ENCODE measurements at places on chromosomes 12 and 14.

DNA sequence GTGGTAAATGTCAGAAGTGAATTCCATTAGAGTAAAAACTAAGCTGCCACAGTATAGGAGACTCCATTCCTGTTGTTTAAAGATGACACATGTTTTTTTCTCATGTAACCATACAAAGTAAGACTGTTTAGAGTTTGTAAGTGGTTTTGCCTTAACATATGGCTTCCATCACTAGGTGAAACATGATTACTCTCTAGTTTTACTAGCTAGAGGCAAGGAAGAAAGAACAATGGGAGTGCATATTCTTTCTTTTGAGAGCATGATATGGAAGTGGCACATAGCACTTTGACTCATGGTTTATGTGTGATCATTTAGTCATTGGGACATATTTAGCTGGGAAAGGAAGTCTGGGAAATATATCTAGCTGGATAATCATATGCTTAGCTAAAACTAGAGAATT, 7.7 kb downstream of the ATF7IP start:
- no peak for DNase-seq

DNA sequence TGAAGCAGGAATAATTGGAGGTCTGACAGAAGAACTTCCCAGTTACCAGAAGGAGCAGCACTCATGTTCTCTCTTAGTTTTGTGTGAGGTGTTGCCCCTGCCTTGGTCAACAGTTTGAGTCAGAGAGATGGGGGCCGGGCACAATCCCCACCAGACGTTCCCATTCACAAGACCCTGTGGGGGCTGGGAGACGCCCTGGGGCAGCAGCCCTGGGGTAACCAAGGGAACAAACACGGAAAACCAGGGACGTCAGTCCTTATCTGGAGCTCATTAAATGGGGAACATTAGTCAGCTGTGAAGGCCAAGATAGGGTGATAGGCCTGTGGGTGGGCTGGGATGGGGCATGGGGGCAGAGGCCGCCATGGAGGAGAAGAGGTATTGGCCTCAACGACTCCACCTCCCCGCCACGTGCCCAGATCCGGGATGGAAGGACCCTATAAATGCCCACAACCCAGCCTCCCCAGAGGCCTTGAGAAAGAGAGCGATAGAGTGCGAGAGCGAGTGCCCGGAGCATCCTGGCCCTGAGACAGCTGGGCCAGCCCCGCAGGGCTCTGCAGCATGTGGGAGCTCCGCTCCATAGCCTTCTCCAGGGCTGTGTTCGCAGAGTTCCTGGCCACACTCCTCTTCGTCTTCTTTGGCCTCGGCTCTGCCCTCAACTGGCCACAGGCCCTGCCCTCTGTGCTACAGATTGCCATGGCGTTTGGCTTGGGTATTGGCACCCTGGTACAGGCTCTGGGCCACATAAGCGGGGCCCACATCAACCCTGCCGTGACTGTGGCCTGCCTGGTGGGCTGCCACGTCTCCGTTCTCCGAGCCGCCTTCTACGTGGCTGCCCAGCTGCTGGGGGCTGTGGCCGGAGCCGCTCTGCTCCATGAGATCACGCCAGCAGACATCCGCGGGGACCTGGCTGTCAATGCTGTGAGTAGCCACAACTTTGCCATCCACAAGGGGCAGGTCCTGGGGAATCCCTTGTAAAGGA, at the start of gene AQP2:
TSS of gene AQP2 (plus strand) at position 465 of the 979 bp plus-strand sequence. CDS start at position 559, 94 bp downstream.
- no peak for DNase-seq

- DNase-seq, result no peak
Observed at GRCh38 chr12:57842342-57843294, 3.9 kb downstream of the CTDSP2 start.

DNA sequence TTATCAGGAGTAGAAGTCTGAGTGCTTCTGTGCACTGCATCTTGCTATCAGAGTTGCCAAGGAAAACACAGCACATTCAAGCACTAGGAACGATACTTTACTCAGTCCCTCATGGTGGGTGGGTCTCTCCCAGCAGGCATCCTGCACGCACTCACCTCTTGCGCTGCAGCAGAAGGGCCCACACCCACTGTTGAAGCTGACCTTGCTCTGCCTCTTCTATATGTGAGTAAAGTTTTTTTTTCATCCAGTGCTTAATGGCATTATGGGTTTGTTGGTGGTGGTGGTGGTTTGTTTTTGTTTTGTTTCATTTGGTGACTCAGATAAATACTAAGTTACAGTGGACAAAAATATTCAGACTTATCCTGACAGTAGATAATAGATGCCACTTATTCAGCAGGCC, 348.5 kb downstream of the EGLN3 start:
- no peak for DNase-seq

- DNase-seq, result no peak
Observed at GRCh38 chr14:66196670-66197069, 289.5 kb upstream of the CCDC196 start.

DNA sequence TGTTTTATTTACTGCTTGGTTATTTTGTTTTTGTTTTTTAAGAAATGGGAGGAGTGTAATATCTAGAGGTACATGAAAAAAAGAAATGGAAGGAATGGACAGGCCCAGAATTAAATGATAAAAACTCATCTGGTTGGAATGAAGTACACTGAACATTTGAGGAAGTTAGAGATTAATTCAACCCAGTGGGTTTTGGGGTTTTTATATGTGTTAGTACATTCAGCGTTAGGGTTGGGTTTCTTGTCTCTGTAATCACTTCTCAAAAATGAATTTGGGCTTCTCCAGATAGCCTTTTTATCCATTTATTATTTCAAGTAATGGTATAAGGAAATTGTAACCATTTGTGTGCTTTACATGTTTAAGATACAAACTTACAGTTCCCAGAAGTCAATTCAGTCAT, 19.5 kb upstream of the NUP107 start:
- DNase-seq, result no peak

DNA sequence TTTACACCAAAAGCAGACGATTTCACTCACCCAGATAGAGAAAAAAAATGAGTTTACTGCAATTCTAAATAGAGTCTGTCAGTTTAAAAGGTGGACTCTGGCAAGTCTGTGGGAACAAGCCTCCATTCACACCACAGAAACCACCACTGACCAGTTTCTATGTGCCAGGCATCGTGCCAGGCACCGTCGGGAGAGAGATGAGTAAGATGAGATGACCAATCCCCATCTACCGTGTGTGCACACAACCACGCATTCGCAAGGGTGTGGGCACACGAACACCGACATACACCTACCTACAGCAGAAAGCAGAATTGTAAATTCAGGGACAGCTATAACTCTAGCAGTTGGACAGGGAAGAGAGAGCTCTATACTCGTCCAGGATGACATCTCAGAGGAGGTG, 58.3 kb downstream of the PRIMA1 start:
- no peak for DNase-seq

DNA sequence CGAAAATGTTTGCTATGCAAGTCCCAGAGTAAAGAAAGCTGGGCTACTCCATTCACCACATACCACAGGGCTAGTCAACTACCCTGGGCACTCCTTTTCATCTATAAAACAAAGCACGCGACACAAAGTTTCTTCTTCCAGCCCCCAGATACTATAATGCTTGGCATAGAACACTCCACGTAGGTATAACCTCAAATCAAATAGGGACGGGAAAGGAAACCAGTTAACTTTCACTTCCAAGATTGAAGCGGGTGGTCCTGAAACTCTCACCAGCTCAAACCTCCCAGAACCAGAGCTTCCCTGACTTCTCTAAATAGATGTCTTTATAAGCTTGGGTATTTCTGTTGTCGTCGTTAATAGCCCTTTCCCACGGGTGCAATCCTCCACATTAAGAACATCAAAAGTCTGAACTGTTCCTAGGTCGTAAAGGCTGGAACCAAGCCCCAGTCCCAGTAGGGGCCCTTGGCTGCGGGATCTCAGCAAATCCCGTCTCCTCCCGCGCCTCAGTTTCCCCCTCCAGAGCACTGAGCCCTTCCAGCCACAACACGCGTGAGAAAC, 647 bp downstream of the LGMN start:
- DNase-seq, result no peak

- DNase-seq, result no peak
Observed at GRCh38 chr14:90412058-90412457, 15.2 kb downstream of the CALM1 start.

DNA sequence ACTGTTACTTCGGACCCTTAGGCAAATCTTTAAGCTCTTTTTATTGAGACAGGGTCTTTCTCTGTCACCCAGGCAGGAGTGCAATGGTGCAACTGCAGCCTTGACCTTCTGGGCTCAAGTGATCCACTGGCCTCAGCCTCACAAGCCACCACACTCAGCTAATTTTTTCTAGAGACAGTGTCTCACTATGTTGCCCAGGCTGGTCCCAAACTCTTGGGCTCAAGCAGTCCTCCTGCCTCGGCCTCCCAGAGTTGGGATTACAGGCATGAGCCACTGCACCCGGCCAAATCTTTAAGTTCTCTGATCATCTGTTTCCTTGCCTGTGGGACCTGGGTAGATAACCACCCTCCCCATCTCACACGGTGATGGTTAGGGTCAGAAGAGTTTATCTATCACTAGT, 2.3 kb upstream of the GPX2 start:
- no peak for DNase-seq

- DNase-seq, result no peak
Observed at GRCh38 chr12:3685830-3686229, 67.1 kb downstream of the CRACR2A start.

DNA sequence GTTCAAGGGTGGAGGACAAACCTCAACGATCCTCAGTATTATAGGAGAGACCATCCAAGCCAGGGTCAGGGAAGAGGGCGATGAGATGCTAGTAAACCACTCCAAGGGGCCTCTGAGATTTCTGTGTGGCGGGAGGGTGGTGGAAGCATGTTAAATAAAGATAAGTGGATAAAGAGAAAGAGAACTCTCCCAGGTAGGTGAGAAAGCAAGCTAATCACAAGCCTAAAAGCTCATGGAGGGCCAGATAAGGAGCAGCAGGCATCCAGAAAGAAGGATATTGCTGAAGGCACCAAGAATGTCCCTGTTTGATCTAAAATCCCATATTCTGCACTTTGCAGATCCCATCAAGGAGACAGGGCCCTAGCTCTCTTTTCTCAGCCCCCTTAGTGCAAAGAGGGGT, 48.3 kb upstream of the PARP11 start:
- no peak for DNase-seq

GRCh38 chr14:104107101-104107581, 21.6 kb downstream of the ASPG start:
- no peak for DNase-seq

GRCh38 chr14:77865455-77865854, 65.5 kb downstream of the ADCK1 start:
- no peak for DNase-seq

DNA sequence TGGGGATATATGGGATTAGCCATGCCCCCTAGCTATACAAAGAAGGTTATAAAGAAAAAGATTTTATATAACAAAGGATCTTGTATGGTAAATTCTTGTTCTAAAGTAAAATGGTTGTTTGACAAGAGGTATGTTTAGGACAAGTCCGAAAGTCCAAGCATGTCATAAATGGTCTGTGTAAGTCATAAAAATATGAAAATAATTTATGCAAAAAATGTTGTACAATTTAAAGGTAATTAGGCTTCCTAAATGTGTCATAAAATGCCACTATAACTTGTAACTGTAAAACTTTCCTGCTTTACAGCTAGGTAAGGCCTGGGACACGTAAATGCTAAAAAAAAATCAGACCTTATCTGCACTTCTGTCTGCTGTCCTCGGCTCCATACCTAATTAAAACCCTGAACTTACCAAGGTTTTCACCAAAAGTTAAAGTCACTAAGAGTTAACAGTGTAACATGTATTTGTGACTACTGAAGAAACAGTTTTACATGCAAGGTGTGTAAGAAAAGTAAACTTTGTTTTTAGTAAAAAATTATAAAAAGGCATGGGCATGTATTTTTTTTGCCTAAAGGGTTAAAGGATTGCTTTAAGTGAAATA, 110.0 kb upstream of the RESF1 start:
- DNase-seq, result no peak

GRCh38 chr12:53483225-53483978, 15.9 kb downstream of the MAP3K12 start:
- no peak for DNase-seq

DNA sequence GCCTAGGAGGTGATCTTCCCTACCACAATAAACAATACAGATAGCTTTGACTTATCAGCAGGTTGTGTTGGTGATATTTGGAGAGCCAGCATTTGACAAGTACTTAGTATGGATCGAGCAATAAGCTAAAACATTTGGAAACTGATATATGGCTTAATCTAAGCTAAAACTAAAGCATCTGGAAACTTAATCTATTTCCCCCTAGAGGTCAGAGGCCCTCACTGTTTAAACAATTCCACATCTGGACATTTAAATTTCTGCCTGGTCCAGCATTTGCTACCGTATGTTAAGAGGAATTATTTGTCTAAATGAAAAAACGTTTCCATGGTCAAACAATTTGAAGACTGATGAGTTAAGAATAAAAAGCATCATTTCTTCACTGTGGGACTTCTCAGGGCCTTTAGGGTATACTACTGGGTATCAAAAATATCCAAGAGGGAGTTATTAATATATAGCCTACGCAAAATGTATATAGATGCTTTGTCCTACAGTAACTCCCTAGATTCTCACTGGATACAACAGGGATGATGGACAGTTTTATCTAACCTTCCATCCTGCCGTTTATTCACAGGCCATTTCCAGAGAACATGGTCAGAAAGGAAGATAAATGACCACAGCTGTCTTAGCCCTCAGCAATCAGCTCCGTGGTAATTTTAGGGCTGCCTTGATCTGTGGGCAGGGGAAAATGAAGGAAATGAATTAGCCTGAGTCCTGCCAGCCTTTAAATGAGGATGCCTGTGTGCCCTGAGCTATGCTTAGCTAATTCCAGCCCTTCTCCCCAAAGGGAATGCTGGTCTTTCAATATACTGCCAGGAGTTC, 135.4 kb upstream of the NUDT4 start:
- DNase-seq, result no peak

- no peak for DNase-seq
Observed at GRCh38 chr14:72243309-72244293, 311.4 kb downstream of the RGS6 start.

DNA sequence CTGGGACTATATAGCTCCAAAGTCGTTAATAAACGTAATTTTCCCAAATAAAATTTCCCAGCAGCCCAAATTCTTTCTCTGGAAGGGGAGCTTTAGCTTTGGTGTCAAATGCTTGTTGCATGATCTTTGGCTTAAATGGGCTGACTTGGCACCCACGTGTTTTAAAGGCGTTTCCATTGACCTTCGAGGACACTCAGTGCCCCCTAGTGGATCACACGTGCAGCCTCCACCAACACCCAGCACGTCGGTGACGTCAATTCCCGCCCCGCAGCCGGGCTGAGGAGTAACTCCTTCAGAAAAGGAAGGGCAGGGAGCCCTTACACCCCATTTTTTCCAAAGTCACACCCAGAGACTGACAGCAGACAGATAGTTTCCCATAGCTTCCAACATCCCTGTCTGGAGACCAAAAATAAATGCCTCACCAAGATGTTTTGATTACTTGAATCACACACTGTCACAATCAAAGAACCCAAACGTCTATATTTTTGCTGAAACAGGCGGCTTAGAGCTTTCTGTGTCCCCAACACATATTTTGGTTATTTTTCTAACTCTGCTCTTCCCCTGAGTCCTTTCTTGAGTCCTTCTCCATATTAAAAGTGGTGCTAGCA, 707.9 kb downstream of the AACS start:
- peak; percentile 13 for DNase-seq

- DNase-seq, result no peak
Observed at GRCh38 chr14:63727231-63727735, 582 bp downstream of the SGPP1 start.

Data from GM12864 (cell line).